ENCODE measurements at places on chromosomes 5 and 9.

GRCh38 chr5:5290674-5291334 lies 131.7 kb upstream of the ICE1 start:
- no peak for DNase-seq

DNA sequence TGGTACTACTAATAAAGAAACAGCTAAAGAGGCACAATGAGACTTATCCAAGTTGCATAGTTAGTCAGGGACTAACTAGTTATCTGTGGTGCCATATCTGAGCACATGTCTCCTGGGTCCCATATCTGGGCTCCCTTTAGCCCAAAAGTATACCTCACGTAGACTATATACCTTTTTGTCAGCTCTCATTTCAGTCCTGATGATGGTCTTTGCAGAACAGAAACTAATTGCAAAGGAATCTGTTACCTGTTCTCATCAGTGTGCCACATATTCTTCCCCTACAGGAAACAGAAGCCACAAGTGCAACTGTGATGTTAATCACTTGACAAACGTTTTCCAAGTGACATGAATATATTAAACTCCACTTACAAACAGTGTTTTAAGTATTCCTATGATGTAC lies 395.2 kb downstream of the KIAA0825 start:
- no peak for DNase-seq

DNA sequence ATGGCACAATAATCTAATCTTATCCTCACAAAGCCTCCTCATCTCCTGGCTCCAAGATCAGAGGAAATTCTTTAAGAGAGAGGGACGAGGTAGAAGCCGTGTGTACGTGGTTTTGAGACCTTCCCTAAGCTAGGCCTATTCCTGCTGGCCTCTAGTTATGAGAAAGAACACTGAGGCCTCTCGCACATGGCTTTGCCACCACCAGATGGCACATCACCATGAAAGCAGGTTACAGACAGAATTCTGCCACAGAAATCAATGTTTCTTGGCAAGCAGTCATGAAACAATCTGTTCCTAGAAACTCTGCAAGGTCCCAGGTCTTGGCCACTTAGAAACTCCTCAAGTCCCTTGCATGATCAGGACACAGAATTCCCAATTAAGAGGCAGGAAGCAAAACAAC lies 268.2 kb upstream of the TAS2R1 start:
- no peak for DNase-seq

DNA sequence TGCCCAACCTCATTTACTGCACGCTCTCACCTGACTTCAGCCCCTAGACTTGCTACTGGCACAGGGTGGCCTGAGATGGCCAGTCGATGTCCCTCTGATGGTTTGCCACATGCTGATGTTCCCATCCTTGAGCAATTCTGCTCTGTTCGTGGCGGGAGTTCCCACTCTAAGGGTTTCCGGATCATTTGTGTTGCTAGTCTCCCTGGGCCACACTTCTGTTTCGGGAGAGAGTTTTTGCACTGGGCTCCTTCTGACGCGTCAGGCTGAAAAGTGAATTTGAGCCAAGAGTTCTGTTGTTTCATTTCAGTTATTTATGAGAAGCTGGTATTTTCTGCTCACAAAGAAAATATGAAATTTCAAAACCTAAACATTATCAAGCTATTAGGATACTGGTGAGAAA lies 597.7 kb downstream of the BNC2 start:
- DNase-seq, result no peak

- DNase-seq, result peak; percentile 51
Measured at GRCh38 chr9:35910613-35911359, 1.5 kb downstream of the SPAAR start.

DNA sequence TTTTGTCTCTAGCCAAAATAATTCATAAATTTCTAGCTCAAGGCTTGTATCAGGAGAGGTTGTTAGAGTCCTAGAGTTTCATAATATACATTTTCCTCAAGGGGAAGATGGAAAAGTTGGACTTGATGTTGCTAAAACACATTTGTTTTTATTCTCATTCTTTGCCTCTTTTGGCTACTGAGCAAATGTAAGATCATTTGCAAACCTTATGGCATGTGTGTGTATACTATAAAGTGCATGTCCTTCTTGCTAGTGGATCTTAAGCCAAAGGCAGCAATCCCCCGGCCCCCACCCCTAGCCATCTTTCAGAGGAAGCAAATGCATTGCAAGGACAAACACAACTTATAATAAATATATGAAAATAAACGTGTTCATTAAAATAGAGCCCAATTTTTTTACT lies 43.0 kb downstream of the ADAMTSL1 start:
- DNase-seq, result no peak

GRCh38 chr9:38228331-38229103 lies 159.5 kb upstream of the SHB start:
- no peak for DNase-seq

- no peak for DNase-seq
Measured at GRCh38 chr9:21580636-21581378, 98.7 kb upstream of the IFNE start.

GRCh38 chr5:76380346-76381066 lies 22.6 kb upstream of the IQGAP2 start:
- DNase-seq, result no peak

DNA sequence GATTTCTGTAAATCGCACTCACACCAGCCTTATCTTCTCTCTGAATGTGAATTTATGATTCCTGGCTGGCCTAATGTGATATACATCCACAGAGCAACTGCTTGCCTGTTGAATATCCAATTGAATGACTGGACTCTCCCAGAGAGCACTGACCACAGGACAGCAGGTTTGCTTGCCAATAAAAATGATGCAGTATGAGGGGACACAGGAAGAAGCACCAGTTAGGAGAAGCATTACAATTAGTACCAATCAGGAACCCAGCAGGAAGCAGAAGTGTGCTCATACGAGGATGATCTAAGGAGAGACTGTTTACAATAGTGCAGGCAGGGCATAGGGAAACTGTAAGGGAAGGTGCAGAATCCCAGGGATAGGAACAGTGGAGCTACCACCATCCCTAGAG lies 127.2 kb upstream of the ZNF366 start:
- DNase-seq, result no peak

- DNase-seq, result no peak
Measured at GRCh38 chr5:168550656-168551055, 21.6 kb downstream of the FBLL1 start.

- DNase-seq, result no peak
Measured at GRCh38 chr9:98974106-98974505, 30.4 kb downstream of the COL15A1 start.

DNA sequence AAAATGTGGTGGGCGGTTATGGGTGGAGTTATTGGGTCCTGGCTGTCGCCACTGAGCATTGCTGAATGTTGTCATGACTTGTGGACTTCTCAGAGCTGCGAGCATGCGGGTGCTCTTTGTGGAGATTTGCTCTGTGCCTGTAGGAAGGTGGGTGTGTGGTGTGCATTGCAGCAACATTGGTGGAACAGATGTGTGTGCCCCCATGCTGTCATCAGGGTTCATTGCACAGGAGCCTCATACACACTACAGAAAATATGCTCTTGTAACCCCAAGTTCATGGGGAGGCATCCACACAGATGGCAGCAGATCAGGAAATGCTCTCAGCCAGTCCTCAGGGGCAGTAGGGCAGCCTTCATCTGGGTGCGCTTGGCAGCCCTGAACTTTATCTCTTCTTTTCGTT lies 55.9 kb upstream of the PHF2 start:
- DNase-seq, result no peak

GRCh38 chr9:116596646-116597045 lies 90.5 kb upstream of the TRIM32 start:
- no peak for DNase-seq

GRCh38 chr9:98453589-98454311 lies 198.3 kb upstream of the TBC1D2 start:
- no peak for DNase-seq

DNA sequence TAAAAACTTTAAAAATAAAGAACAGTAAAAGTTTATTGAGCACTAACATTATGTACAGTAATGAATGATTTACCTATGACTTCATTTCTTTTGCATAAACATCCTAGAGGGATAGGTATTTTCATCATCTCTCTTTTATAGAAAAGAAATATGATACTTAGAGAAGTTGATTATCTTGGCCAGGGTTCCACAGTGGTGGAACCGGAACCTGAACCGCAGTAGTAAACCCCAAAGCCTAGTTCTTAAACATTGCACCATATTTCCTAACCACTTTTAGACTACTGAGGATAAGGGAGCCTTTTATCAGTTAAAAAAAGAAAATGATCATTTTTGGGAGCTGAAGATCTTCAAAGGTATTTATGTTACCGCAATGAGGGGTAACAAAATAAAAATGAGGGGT lies 205.7 kb upstream of the SGCD start:
- no peak for DNase-seq

DNA sequence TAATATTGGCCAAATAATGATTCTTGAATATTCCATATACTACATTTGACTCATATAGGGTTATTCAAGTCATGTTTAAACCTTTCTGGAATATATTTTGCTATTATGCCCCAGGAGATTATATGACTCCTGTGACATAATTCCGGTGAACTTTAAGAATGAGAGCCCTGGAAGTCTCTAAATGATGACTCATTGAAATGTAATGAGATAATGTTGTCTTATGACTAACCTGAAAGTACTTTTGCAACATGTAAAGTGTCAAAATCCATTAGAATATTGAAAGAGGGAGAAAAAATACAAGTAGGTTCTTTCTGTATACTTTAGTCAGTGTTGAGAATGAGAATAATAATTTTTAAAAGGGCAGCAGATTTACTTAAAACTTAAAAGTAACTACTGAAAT lies 830.4 kb downstream of the MAT2B start:
- DNase-seq, result no peak

GRCh38 chr5:9046756-9047481 lies 499.0 kb downstream of the SEMA5A start:
- no peak for DNase-seq

- DNase-seq, result no peak
Measured at GRCh38 chr9:68905129-68905528, 108.8 kb downstream of the PRKACG start.

- DNase-seq, result no peak
Measured at GRCh38 chr9:96619124-96619465, 548 bp downstream of the CDC14B start.

- DNase-seq, result no peak
Measured at GRCh38 chr9:111872886-111873285, 23.7 kb upstream of the UGCG start.

DNA sequence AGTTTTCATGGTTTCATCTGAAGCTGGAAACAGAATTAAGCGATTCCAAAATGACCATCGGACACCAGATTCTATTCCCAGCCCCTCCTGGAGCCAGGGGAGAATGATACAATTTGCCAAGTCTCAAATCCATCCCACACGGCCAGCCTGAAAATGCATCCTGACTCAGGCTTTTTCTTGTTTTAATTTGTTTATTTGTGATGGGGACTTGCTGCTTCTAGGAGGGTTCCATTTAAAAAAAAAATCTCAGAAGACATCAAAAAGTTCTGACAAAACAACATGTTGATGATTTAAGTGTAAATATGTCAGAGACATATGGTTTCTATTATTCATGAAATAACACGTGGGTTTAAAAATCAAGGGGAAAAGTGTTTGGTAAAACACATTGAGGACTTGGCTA lies 173.2 kb downstream of the GAS1 start:
- DNase-seq, result no peak

DNA sequence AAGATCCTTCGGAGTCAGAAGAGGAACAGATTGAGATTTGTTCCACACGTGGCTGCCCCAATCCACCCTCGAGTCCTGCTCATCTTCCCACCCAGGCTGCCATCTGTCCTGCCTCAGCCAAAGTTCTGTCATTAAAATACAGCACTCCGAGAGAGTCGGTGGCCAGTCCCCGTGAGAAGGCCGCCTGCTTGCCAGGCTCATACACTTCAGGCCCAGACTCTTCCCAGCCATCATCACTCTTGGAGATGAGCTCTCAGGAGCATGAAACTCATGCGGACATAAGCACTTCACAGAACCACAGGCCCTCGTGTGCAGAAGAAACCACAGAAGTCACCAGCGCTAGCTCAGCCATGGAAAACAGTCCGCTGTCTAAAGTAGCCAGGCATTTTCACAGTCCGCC lies 85.9 kb downstream of the GOLPH3 start:
- no peak for DNase-seq

DNA sequence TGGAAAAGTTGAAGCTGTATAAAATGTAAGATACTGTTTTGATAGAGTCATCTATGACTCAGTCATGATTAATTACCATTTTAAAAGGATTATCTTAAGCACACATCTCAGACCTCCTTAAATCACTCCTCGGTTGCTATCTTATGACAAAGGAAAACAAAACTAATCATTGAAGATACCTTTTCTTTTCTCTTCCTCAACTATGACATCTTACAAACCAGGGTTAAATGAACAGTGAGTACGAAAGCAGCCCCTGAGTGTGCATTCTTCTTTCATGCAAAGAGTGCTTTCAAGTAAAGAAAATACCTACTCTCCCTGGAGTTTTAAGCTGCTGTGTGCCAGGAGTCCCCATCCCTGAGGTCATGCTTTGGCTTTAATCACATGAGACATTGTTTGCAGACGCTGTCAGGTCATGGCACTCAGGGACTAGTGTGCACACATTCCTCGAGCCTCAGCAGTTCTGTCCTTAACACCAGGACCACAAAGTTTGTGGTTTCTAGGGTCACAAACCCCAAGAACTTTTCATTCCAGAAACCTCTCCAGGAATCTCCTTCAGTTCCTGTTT lies 86.7 kb upstream of the ICE1 start:
- DNase-seq, result no peak

DNA sequence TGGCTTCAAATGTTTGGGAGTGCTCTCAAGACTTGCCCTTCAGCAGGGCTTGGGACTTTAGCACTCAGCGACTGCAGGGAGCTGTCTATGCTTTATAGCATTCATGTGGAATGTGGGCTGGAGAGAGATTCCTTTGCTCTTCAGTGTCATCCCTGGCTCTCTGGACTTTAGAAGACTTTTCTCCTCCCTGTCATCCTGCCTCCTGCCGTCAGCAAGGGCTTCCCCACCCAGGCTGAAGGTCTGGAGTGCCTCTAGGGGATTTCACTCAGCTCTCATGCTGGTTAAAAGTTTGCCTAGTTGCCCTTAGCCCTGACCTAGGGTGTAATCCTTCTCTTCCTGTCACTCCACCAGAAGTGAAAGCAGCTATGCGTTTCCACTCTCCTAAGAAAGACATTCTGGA lies 210.9 kb downstream of the FRMD3 start:
- DNase-seq, result no peak

- no peak for DNase-seq
Measured at GRCh38 chr9:134454476-134454857, 128.2 kb downstream of the RXRA start.

- no peak for DNase-seq
Measured at GRCh38 chr5:39760385-39761198, 335.8 kb upstream of the DAB2 start.

- no peak for DNase-seq
Measured at GRCh38 chr9:68775003-68775730, 70.1 kb downstream of the PIP5K1B start.

DNA sequence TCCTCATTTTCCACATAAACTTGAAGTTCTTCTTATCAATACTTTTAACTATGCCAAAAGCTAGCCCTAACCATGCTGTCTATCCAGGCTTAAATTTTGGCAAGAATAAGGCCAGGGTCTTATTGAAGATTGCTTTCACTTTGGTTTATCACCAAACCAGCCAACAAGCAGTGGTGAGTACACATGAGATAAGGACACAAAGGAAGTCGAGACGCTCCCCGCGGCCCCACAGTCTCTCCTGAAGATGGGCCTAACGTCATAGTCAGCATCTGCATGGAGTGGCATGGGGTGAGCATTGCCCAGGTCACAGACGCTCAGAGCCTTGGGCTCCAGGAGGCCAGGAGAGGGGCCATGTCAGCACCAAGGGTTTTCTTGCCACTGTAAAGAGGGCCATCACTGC lies 80.3 kb downstream of the ATPSCKMT start:
- DNase-seq, result no peak

Data from germinal center (tissue), 1 donor.